ENCODE measurements at places on chromosomes 1 and 21.

GRCh38 chr1:234746798-234747196, 136.8 kb upstream of the IRF2BP2 start:
- DNase-seq: no peak

DNA sequence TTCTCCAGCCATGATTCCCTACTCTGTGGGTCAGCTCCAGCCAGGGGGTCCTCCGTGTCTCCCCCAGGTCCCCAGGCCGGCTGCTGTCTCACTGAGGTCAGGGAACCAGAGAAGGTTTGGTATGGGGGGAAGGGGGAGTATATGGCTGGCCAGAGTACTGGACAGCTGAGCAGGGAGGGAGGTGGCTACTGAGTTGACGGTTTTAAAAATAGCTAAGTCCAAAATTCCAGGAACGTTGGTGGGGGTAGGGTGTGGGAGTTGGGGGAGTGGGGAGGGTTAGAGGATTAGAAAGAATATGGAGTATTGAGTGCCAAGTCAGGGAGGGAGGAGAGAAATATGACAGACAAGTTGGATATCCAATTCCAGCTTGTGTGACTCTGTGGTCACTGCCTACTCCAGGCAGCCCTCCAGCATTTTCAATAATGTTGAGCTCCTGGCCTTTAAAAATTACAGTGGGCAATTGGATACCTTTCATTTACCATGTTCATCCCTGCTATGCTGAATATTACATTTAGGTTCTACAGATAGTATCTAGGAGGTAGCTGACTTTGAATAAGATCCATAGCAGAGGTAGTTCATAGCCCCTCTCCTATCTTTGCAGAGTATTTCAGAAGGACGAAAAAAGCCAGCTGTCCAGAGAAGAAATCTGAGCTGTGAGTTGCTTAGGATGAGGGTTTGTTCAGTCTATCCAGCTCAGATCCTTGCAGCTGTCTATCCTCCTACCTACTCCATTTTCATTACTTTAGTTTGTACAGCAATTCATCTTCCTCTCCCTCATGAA, at the start of gene HJV:
Gene HJV, minus strand, starts transcription at position 114 of the 781 bp plus-strand sequence. CDS start 1,504 bp downstream, outside the sequence.
- DNase-seq: no peak

- DNase-seq: no peak
Observed at GRCh38 chr1:53291574-53291973, 36.3 kb downstream of the LRP8 start.

DNA sequence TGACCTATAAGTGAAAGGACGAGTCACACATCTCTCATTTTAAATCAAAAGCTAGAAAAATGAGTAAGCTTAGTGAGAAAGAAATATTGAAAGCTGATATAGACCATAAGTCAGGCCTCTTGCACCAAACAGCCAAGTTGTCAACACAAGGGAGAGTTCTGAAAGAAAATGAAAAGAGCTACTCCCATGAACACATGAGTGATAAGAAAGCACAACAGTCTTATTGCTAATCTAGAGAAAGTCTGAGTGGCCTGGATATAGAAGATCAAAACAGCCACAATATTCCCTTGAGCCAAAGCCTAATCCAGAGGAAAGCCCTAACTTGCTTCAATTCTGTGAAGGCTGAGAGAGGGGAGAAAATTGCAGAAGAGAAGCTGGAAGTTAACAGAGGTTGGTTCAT, 175.0 kb downstream of the SMYD3 start:
- DNase-seq: no peak

Measured in MG63 (cell line).